ENCODE measurements at places on chromosomes 13 and 19. TPM values are rescaled to one million over a fixed set of nuclear protein-coding genes. Genes with fewer than 3 reads are reported as not detected.

Gene RNF113B
- polyA plus RNA-seq = 0.04 TPM

Gene THSD8
- polyA plus RNA-seq = 13.3 TPM

Gene KLK3
- polyA plus RNA-seq = 0.28 TPM

Gene CYP4F12
- 0.15 TPM for polyA plus RNA-seq

Gene COL5A3
- 0.84 TPM for polyA plus RNA-seq

Gene ACTL9
- polyA plus RNA-seq = not detected

Gene KLK7
- 9.7 TPM for polyA plus RNA-seq

Gene EBI3
- 0.73 TPM for polyA plus RNA-seq

Gene LHB
- polyA plus RNA-seq = 0.26 TPM

Gene FCAR
- polyA plus RNA-seq = 0.17 TPM

Gene KLF5
- 43.7 TPM for polyA plus RNA-seq

Gene SOX21
- polyA plus RNA-seq = 0.33 TPM

Gene C19orf85
- not detected for polyA plus RNA-seq

DNA sequence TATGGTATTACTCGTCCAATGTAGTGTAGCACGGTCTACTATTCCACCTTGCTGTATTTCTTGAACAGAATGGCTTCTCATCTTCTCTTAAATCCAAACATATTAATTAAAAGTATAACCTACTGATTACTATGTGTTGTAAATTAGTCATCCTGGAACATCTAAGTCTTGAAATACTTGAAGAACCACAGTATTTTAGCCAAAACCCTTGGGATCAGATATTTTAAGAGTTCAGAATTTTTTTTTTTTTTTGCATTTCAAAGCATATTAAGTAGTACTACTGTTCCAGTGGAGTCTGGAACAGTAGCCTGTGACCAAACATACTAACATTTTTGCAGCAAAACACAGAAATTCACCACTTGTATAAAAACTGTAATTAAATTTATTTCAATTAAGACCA is 30.1 kb downstream of the ZC3H13 start:
- DNase-seq = no peak

DNA sequence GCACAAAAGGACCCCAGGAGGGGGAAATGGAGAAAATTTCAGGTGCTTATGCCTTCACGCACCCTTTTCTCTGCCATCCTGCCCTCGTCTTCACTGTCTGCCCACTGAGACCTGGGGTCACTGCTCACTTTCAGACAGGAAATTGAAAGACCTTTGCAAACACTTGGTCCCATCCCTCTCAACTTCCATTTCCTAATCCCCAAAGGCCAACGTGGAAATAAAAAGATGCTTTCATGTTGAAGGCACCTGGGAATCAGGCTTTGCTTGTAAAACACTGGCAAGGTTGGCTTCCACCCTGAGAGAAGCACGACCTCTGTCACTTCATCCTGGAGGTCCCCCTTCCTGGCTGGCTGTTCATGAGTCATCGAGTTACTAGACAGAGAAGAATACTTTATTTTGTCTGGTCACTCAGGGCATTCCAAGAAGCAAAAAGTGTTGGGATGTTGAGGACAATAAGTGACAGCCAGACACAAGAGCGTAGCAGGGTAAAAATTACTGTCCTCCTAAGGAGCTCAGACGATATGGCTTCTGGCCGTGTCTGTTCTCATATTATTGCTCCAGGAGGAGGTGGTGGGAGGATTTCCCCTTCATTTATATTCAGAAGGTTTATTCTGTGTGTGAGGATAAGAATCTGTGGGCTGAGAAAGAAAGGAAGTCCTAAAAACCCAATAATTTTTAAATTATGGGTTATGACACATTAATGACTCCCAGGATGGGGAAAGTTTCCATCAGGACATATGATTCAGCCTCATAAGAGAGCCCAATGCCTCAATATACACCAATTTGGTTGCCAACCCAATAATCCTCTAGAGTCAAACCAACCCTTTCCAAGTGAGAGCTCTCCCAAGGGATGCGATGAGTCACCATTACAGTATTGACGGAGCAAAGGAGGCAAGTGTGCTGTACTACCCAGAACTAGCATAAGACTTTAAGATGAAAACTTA is 409.0 kb downstream of the COG6 start:
- DNase-seq = no peak

DNA sequence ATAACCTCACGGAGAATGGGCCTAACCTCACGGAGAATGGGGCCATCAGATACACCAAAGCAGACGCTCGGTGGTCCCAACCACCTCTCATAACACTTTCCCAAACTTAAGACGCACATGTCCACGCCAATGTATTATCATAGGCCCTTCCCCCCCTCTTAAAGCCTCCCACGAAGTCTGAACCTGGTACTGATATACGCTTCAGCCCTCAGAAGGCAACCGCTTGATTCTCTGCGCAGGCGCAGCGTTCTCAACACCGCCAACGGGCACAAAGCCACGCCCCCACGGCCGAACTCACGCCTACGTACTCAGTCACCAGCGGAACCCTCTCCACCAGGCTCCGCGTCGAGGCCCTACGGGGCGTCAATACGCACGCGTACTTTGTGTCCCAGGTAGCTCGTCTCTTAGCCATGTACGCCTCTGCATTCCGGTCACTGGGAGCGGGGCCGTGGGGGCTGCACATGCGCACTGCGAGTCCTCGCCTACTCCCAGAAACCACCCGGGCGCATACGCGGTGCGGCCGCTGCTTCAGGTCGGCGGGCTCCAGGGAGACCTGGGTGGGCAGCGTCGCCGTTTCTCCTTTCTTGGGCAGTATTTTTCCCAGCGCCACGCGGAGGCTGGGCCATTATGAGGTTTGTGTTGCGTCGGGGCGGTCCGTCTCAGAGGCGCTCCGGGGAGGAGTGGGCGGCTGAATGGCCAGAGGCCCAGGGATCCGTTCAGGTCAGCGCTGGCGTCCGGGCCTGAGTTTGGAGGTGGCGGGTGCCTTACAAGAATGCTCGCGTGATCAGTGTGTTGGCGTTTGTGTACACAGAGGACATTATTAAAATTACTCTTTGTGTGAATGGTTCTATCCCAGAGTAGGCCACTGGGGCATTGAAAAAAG is 25.3 kb downstream of the ZNF582 start:
- peak; percentile 91 for DNase-seq

DNA sequence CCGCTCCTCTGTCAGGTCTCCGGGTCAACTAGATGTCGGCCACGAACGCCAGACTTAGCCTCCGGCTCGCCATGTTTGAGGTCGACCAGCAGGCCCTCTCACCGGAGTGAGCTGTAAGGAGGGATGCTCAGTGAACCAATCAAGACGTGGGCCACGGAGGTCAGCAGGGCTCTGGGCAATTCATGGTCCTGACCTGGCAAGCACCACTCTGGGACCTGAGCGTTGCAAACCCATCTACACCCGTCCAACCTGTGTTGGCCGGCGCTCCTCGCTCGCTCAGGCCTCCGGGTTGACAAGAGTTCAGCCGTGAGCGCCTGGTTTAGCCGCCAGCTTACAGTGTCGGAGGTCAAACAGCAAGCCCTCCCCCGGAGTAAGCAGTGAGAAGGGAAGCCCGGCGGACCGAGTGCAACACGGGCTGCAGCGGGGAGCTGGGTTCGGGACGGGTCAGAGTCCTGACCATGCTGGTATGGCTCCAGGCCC is 1361.9 kb downstream of the UQCRFS1 start:
- no peak for DNase-seq

GRCh38 chr13:27001705-27002104 is 169.9 kb downstream of the USP12 start:
- DNase-seq = no peak

GRCh38 chr19:53868091-53868891 is 608 bp downstream of the MYADM start:
- no peak for DNase-seq

DNA sequence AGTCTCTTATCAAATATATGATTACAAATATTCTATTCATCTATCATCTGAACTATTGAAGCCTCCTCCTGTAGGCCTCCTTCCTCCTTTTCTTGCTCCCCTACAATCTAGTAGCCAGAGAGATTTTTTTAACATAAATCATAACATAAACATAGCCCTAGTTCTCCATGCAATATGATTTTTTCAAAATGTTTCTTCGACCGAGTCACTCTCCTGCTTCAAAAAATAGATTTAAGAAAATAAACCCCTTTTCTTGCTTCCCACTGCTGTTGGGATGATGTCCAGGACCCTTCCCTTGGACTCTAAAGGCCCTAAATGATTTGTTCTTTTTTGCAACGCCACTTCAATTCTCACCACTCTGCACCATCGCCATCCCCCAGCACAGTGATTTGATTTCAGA is 319.7 kb upstream of the TSHZ3 start:
- DNase-seq = no peak

- no peak for DNase-seq
Measured at GRCh38 chr19:52871466-52871865, 14.0 kb upstream of the ZNF468 start.

- DNase-seq = no peak
Measured at GRCh38 chr13:99414048-99414995, 87.0 kb upstream of the TM9SF2 start.

DNA sequence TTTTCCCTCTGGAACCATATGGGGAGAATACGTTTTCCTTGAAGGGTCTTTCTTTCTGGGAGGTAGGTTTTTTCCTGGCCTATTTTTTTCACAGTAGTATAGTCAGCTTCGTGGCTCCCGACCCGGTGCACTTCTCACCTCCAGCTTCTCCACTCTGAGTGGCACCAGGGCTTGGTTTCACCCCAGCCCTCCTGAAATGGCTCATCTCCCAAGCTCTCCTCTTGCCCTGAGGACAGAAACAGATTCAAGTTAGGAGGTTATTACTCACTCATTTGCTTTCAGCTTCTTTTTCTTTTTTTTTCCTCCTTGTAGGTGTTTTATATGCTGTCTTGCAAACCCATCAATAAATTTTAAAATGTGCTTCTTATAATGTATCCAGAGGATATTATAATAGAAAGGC is 199.3 kb downstream of the RFC3 start:
- no peak for DNase-seq

- peak; percentile 13 for DNase-seq
Measured at GRCh38 chr13:50128428-50128931, 113.2 kb downstream of the KCNRG start.

GRCh38 chr13:91744284-91744683 is 345.9 kb downstream of the GPC5 start:
- no peak for DNase-seq

GRCh38 chr13:89890806-89891205 is 1456.7 kb upstream of the MIR17HG start:
- DNase-seq = no peak

DNA sequence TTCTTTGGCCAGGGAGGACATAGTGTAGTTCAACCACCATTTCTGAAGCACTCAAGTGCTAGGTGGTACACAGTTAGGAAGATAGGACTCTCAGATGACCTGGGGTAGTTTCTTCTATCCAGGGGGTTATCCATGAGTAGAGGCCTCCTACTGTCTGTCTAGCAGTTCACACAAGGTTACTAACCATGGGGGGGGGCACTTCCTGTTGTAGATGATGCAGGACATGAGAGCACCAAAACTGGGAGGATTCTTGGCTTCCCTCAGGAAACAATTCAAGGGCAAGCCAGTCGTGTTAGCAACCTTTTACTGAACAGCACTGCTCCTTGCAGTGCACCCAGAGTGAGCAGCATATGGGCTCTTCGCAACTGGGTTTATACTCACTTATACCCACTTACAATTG is 8.9 kb upstream of the TPP2 start:
- DNase-seq = no peak

GRCh38 chr19:41821003-41821735 is 23.3 kb downstream of the LYPD4 start:
- DNase-seq = peak; percentile 26

DNA sequence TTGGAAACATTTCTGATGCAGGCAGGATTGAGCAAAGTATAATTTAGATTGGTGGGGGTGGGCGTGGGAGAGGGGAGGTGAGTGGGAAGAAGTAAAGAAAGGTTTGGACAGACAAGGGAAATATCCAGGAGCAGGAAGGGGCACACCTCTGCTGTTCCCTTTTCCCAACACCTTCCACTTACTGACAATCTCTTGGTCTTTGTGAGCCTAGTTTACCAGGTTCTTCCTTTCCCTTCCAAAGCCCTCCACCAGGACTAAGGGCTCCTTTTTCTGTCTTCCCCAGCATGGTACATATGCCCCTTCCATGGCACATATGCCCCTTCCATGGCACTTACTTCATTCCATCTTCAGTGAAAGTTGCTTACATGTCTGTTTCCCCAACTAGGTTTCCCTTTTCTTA is 6.2 kb upstream of the THSD1 start:
- DNase-seq = no peak

- no peak for DNase-seq
Measured at GRCh38 chr19:55339889-55340783, 460 bp downstream of the KMT5C start.

DNA sequence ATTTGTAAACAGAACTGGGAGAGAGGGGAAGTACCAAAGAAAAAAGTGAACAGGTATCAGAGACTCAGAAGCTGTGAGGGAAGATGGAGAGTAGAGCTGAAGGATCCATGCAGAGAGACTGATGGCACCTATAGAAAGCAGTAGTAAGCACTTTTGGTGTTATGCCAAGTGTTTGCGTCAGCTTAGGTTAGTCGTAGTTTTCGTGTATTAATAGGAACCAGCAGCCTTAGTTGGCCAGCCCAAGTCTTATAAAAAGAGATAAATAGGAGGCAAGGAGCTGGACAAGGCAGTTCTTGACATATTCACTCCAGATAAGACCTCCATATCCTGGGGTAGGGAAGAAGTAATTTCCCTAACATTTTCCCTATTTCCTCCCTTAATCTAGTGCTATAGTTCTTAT is 214.2 kb downstream of the OXGR1 start:
- no peak for DNase-seq

DNA sequence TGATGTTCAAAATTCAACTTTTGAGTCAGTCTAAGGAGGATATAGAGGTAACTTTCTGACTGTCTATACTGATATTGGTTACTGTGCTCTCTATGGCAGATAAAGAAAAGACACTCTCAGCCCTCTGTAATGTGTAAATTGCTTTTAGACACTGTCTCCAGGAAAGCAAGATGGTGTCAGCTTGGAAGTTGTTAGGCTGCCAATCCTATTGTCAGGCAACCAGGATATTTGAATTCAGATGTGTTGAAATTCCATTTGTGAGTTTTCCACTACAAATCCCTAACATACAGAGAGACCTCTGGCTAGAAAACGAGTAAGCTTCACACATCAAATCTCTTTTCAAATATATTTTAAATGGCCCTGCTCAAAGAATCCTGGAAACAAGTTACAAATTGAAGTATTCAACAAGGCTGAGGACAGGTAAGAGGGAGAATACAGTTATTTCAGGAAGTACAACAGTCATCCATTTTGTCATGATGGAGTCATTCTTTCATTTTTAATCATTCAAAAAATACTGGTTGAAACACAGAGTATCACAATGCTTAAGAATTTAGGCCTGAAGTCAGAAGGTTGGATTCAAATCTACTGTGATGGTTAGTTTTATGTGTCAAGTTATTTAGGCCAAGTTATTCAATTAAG is 312.0 kb downstream of the OLFM4 start:
- DNase-seq = no peak

- DNase-seq = no peak
Measured at GRCh38 chr13:50132904-50133357, 117.7 kb downstream of the KCNRG start.
